ENCODE measurements at places on chromosomes 11 and 22.

GRCh38 chr11:86737737-86738136, 62.6 kb upstream of the PRSS23 start:
- no peak for DNase-seq

GRCh38 chr22:40413873-40414272, 43.5 kb downstream of the SGSM3 start:
- DNase-seq, result no peak

GRCh38 chr11:75424396-75424795, 8.6 kb downstream of the KLHL35 start:
- DNase-seq, result no peak

DNA sequence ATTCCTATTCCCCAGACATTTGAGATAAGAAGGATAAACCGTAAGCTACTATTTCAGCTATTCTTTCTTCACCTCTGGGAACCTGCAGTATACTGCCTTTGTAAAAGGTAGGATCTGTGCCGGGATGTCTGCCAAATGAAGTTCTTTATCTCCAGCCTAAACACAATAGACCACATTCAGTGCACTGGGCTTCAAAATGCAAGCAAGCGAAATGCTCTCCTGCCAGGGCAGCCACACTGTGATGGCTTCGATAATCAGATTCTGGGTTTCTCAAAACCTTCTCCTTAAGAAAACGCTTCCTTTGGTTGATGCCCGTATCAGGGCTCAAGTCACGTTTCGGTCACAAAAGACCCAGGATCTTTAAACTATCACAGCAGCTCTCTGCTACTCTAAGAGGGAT, 299.5 kb upstream of the B3GAT1 start:
- DNase-seq, result no peak

DNA sequence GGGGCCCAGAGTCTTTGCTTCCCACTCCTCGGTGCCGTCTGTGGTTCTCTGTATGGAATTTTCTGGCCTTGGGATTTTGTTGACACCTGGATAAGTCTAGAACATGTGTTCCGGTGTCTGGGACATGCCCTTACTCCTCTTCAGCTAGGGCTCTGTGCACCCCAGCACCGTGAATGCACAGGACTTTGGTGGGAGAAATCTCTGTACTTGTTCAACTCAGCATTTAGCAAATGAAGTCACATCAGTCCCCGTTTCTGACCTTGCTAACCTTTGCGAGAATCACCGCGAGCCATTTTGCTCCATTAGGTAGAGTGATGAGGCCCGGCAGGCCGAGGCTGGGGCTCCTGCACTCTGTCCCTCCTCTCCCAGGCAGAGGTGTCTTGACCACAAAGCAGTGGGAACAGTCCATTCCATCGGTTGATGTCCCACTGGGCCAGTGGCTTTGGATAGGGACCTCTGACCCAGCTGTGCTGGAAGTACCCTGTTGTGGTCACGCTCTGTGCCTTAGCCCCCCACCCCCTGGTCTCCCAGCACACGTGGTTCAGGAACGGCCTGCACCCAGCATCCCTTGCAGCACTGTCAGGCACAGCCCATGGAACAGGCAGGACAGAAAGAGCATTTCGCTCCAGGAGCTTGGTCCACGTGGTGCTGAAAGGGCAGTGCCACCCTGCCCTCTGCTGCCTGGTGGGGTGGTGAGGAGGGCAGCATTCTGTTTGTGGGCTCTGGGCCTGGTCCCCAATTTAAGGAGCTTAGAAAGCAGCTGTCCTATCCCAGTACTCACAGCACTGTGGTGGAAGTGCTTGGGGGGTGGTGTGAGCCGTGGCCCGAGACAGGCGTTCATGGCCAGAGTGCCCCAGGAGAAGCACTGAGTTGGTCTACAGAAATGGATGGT, 73.4 kb downstream of the MED15 start:
- no peak for DNase-seq

DNA sequence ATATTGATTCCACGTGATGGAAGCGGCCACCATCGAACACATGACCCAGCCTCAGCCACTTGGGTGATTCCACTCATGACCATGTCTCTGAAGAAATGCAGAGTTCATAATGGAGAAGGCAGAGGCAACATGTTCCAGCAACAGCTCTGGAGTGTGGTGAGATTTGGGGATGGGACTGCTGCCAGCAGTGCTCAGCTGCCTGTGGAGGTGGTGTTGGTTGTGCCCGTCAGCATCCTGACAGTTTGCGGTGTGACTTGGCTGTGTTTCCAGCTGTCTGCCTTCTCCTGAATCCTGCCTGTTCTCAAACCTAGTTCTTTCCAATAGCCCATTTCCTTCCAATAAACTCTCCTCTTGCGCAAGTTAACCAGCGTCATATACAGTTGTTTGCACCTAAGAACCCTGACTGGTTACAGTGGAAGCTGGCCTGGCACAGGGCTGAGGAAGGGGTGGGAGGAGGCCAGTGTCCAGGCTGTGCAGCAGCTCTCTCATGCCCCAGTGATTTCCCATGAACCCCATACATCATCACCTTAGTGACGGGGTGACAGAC, 22.0 kb upstream of the OR8B8 start:
- DNase-seq, result no peak

DNA sequence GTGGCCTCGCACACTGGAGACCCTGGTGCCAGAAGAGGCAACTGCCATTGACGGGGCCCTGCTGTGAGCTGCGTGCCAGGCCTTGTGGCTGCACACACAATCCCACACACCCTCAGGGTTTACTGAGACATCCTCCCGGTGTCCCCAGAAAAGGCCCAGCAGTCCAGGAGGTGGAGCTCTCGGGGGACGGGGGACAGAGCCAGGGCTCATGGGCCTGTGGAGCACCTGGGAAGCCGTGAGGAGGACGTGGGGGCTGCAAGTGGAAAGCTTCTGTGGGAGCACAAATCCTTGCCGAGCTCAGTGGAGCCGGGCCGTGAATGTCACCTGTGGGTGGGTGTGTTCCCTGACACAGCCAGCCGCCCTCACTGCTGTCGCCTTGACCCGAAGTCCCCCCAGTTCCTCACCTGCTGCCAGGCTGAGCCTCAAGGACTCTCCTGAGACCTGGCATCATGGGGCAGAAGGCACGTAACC, 609.7 kb downstream of the TBC1D22A start:
- DNase-seq, result no peak

DNA sequence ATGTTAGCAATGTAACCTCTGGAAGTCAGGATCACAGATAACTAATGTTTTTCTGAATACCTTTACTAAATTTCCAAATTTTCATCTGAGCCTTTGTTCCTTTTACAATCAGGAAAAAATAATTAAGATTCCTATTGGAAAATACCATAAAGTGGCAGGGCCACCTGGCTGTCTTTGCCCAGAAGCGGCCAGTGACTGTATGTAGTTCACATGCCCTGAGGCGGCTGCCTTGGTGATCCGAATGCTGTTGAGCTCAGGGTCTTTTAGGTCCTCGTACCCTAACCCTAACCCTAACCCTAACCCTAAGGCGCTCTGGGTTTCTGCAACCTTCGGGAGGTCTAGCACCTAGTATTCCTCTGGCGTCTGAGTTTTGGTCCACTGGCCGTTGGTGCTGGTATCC, 8.5 kb upstream of the ARFGAP3 start:
- DNase-seq, result no peak

- DNase-seq, result no peak
Observed at GRCh38 chr22:37636186-37636948, 3.1 kb upstream of the SH3BP1 start.

DNA sequence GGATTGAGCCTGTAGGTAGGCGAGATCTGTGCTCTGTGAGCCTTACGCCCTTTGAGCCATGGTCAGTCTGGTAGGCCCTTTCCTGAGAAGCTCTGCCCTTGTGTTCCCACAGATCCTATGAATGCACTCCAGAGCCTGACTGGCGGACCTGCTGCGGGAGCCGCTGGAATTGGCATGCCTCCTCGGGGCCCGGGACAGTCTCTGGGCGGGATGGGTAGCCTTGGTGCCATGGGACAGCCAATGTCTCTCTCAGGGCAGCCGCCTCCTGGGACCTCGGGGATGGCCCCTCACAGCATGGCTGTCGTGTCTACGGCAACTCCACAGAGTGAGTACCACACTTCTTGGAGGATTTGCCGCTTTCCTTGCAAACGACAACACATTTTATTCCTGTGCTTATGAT, 47.4 kb downstream of the MED15 start:
- DNase-seq, result no peak

DNA sequence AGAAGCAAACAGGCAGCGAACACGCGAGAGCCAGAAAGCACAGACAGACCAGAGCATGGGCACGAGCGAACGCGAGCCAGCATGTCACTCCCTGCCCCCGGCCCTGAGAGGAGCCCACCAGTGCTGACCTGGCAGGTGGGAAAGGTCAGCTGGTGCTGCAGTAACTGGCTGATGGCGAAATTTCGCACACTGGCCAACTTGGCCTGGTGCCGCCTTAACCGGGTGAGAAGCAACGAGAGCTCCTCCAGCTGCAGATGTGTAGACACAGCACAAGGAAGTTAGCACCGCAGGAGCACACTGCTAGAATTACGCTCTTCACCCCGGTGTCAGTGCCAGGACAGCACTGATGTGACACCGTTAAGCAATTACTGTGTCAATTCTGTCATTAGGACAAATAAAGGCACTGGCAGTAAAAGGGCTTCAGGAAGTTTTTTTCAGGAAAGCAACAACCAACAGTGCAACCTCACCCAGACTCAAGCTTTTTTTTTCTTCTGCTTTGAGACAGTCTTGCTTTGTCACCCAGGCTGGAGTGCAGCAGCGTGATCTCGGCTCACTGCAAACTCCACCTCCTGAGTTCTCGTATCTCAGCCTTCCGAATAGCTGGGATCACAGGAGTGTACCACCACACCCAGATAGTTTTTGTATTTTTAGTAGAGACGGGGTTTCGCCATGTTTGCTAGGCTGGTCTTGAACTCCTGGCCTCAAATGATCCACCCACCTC, 76.8 kb downstream of the C11orf58 start:
- DNase-seq, result no peak

GRCh38 chr11:117992620-117993019, 6.4 kb downstream of the IL10RA start:
- DNase-seq, result no peak

GRCh38 chr11:132909021-132909606, 623.2 kb downstream of the OPCML start:
- no peak for DNase-seq

DNA sequence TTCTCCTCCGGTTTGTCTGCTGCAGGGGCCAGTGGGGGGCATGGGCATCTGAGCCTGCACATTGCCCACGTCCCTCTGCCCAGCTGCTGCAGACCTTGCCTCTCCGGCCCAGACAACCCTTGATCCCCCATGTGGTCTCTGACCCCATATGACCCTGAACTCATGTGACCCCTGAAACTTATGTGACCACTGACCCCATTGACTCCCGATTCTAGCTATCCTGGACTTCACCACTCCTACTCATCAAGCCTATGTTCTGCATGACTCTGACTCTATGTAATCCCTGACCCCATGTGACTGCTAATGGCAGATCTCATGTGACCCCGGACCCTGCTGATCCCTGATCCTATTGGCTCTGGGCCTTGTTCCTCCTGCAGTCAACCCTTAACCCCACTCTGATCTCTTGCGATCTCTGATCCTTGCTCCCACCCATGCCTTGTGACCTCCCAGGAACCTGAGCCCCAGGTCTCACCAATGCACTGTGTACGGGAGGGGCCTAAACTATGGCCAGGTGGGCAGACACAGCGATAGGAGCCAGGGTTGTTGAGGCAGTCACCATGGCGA, 5.7 kb downstream of the LTBP3 start:
- DNase-seq, result no peak

DNA sequence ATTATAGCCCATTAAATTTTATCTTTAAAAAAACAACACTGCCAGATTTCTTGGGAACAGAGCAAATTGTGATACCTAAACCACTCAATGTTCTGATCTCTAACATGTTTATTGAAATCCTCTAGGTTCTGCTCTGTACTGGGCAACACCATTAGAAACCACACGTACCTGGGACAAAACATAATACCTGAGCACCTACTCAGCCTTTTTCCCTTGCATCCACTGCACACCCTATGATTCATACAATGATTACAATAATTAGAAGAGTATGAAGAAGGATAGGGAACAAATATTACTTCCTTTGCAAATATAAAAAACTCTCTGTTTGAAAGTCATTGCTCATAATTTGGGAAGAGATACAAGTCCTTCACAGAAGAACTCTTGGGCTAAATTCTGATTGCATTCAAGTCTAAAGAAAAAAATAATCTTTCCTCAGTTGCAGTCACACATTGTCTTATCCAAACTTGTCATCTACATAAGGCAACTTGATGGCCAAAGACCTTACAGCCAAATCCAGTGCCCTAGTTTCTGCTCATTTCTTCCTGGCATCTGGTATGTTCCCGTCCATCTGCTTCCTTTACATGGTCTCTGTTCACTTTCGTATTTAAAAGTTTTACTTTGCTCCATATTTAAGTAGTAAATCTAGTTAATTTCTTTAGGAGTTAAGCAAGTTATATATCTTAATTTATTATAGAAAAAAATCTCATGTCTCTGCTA, 407.4 kb downstream of the LRRC4C start:
- DNase-seq, result no peak

DNA sequence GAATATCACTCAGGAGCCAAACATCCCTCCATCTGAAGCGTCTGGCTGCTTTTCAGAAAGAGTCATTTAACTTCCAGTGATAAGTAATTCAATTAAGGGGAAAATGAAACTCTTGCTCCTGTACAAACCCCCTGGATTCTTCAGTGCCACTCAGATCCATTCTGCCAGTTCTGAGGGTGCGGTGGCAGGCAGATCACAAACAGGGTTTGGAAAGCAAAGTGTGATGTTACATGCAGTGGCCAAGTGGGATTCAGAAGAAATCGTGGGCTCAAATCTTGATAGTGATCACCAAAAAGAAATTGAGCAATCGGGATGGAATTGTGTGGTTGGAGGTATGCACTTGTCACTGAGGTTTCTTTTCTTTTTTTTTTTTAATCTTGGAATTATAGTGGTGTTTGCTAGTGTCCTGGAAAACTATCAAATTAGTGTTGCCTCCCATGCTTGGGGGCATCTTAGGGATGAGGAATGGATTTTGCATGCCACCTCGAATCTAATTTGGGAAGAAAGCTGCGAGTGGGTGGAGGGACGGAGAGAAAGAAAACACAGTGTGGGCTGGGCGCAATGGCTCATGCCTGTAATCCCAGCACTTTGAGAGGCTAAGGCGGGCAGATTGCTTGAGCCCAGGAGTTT, 22.5 kb upstream of the RTL6 start:
- DNase-seq, result no peak

- DNase-seq, result no peak
Observed at GRCh38 chr11:72221386-72222075, 3.0 kb upstream of the INPPL1 start.
